ENCODE measurements at places on chromosomes 7 and 10.

- no peak overlapping the region for H3K4me3 ChIP-seq
- H3K36me3 ChIP-seq = no peaks in the 10 kb centered on the region
Measured at GRCh38 chr7:116763647-116764046, 91.7 kb downstream of the MET start.

DNA sequence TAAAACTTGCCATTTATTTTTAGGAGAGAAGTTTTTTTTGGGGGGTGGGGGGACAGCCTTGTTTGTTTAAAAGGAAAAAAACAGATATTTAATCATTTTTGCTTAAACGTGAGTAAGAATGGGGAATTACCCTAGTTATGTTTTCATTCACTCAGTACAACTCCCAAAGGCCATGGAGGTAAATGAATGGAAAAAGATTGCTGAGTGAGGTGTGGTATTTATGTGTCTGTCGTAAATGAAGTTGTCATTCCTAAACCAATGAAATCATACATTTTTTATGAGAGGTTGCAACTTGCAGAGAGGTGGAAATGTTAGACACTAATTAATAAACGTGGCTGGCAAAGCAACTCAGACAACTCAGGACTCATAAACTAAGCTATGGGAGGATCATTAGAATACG is 218.1 kb downstream of the CELF2 start:
- DNase-seq = no peak
- no peaks in the 10 kb centered on the region for H3K4me1 ChIP-seq
- no peaks in the 10 kb centered on the region for H3K36me3 ChIP-seq
- H3K27ac ChIP-seq = no peak overlapping the region
- H3K4me3 ChIP-seq = no peak overlapping the region

DNA sequence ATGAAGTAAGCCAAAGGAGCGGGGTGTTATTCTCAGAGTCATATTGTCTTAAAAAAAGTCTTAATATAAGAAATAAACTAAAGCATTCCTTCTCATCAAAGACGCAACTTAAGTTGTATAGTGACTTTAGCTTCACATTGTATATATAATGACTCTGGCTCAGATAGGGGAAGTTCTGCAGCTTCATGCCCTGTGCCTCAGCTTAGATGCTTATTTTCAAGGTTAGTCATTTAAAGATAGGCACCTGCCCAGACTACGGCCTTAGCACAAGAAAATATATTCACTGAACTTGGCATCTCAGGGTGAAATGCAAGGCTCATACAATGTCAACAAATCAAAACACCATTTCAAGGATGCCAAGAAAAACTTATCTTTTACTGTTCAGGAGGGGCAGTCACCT is 52.8 kb upstream of the DNAJB12 start:
- no peaks in the 10 kb centered on the region for H3K36me3 ChIP-seq
- no peaks in the 10 kb centered on the region for H3K4me1 ChIP-seq
- H3K4me3 ChIP-seq = no peak overlapping the region
- no peak overlapping the region for H3K27ac ChIP-seq
- no peaks in the 10 kb centered on the region for H3K27me3 ChIP-seq

- H3K27ac ChIP-seq = no peak overlapping the region
- H3K4me1 ChIP-seq = peaks cover 11% of the 10 kb centered on the region
- no peaks in the 10 kb centered on the region for H3K36me3 ChIP-seq
- H3K27me3 ChIP-seq = no peaks in the 10 kb centered on the region
- no peak overlapping the region for H3K4me3 ChIP-seq
Measured at GRCh38 chr7:32502728-32503127, 7.4 kb downstream of the AVL9 start.

GRCh38 chr10:836782-837181 is 94.7 kb downstream of the LARP4B start:
- no peaks in the 10 kb centered on the region for H3K4me1 ChIP-seq
- H3K36me3 ChIP-seq = peaks cover 22% of the 10 kb centered on the region
- no peak overlapping the region for H3K27ac ChIP-seq
- no peaks in the 10 kb centered on the region for H3K27me3 ChIP-seq
- DNase-seq = no peak

DNA sequence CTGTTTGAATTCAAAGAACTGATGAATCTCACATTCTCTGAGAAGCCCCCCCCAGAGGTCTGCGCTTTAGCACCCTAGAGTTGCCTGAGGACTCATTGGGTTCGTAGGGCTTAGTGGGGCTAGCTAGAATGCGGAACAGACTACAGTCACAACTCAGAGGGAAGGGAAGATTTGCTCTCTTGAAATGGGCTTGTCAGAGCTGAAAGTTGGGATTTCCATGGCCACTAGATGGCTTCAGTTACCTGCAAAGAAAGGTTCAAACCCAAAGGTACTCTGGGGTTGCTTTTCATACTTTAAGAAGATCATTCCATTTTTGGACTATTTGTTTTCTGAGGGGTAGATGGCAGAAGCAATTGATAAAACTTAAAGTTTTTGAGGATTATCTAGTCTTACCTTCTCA is 205.0 kb downstream of the BBS9 start:
- no peaks in the 10 kb centered on the region for H3K36me3 ChIP-seq
- no peaks in the 10 kb centered on the region for H3K4me1 ChIP-seq
- H3K27ac ChIP-seq = no peak overlapping the region
- H3K27me3 ChIP-seq = no peaks in the 10 kb centered on the region

GRCh38 chr7:35029311-35029710 is 8.0 kb downstream of the DPY19L1 start:
- no peaks in the 10 kb centered on the region for H3K27me3 ChIP-seq
- H3K36me3 ChIP-seq = no peaks in the 10 kb centered on the region
- H3K27ac ChIP-seq = no peak overlapping the region
- H3K4me1 ChIP-seq = peaks cover 10% of the 10 kb centered on the region
- no peak for DNase-seq

GRCh38 chr7:156640949-156641485 is 443 bp downstream of the RNF32 start:
- no peaks in the 10 kb centered on the region for H3K27me3 ChIP-seq
- no peaks in the 10 kb centered on the region for H3K4me1 ChIP-seq
- no peak for DNase-seq

DNA sequence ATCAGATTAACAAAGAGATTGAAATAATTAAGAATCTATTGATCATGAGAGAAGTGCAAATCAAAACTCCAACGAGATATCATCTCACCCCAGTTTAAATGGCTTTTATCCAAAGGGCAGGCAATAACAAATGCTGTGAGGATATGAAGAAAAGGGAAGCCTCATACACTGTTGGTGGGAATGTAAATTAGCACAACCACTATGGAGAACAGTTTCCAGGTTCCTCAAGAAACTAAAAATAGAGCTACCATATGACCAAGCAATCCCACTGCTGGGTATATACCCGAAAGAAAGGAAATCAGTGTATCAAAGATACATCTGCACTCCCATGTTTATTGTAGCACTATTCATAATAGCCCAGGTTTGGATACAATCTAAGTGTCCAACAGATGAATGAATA is 13.8 kb downstream of the FGL2 start:
- H3K36me3 ChIP-seq = no peaks in the 10 kb centered on the region
- no peaks in the 10 kb centered on the region for H3K4me1 ChIP-seq
- H3K27ac ChIP-seq = no peak overlapping the region
- no peaks in the 10 kb centered on the region for H3K27me3 ChIP-seq
- no peak overlapping the region for H3K4me3 ChIP-seq

- peaks cover 59% of the 10 kb centered on the region for H3K4me1 ChIP-seq
- H3K27ac ChIP-seq = peak overlapping the region; percentile 83
- no peak overlapping the region for H3K4me3 ChIP-seq
- no peaks in the 10 kb centered on the region for H3K36me3 ChIP-seq
Measured at GRCh38 chr10:80459047-80459865, 5.1 kb downstream of the TSPAN14 start.

DNA sequence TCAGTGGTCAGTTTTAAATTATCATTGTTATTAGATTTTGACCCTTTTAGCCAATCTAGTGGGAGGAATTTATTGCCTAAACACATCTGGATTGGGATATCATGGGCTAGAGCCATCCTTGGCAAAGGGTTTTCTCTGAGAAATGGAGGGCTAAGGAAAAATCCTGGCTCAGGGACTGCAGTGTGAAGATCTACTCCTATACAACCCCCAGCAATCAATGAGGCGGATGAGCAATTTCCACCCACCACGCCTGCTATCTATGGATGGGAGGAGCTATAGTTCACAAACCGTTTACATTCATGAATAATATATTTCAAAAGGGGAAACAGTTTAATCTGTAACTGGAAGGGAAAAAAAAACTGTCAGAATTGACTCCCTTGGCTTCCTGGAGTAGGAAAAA is 2.7 kb downstream of the CAV1 start:
- H3K4me3 ChIP-seq = no peak overlapping the region
- no peaks in the 10 kb centered on the region for H3K27me3 ChIP-seq
- DNase-seq = no peak
- H3K4me1 ChIP-seq = no peaks in the 10 kb centered on the region
- no peaks in the 10 kb centered on the region for H3K36me3 ChIP-seq

GRCh38 chr7:44953156-44953555 is 25.7 kb downstream of the MYO1G start:
- no peak overlapping the region for H3K4me3 ChIP-seq
- no peak for DNase-seq
- no peaks in the 10 kb centered on the region for H3K4me1 ChIP-seq
- H3K27ac ChIP-seq = no peak overlapping the region
- H3K27me3 ChIP-seq = no peaks in the 10 kb centered on the region

- H3K4me3 ChIP-seq = no peak overlapping the region
- no peaks in the 10 kb centered on the region for H3K36me3 ChIP-seq
- no peaks in the 10 kb centered on the region for H3K4me1 ChIP-seq
- no peak for DNase-seq
- H3K27me3 ChIP-seq = no peaks in the 10 kb centered on the region
Measured at GRCh38 chr7:37420946-37421695, 27.5 kb downstream of the ELMO1 start.

GRCh38 chr7:33129806-33130153 is 416 bp downstream of the BBS9 start:
- H3K27ac ChIP-seq = peak overlapping the region; percentile 79
- H3K4me3 ChIP-seq = peak overlapping the region; percentile 58
- no peaks in the 10 kb centered on the region for H3K27me3 ChIP-seq
- H3K36me3 ChIP-seq = no peaks in the 10 kb centered on the region

GRCh38 chr7:35039343-35039742 is 2.1 kb upstream of the DPY19L1 start:
- H3K27ac ChIP-seq = no peak overlapping the region
- H3K4me3 ChIP-seq = no peak overlapping the region
- H3K27me3 ChIP-seq = no peaks in the 10 kb centered on the region
- H3K4me1 ChIP-seq = peaks cover 15% of the 10 kb centered on the region

DNA sequence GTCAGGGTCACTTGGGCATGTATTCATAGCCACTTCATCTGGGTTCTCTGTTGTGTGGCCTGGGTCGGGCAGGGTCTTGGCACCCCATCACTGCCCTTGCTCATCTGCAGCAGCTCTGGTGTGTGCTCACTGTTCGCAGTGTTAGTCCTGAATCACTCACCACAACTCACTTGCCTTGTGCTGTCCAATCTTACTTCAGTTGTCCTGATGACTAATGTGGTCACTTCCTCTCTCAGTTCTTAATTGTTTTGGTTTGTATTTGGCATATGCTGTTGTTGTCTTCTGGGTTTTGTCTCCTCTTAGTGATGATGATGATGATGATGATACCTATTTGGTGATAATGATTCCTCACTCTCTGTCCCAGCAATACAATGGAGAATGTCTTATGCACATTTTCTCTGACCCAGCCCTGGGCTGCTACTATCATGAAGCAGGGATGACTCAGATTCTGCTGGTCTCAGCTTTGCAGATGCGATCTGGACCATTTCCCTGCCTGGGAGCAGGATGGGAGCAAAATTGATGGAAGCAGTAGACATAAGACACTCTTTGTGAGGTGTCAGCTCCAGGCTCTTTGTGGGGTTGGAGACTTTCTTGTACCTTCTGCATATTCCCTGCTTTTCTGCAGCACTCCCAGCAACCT is 17.0 kb downstream of the ADRA2A start:
- H3K4me3 ChIP-seq = no peak overlapping the region
- H3K36me3 ChIP-seq = no peaks in the 10 kb centered on the region

DNA sequence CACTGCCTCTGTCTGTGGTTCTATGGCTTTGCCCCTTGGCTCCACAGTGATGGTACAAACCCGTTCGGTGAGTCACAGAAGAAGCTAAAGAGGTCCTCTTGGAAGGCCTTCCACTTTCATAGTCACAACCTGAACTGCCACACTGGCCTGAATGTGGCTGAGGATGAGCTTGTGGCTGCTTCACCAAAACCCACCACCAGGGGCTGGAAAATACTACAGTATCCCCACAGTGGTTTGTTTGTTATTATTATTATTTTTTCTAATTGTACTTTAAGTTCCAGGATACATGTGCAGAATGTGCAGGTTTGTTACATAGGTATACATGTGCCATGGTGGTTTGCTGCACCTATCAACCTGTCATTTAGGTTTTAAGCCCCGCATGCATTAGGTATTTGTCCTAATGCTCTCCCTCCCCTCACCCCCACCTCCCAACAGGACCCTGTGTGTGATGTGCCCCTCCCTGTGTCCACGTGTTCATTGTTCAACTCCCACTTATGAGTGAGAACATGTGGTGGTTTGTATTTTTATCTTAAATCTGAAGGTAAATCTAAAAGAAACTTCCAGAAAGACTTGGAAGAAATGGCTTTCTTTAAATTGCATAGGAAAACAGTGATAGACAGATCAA is 160.8 kb upstream of the NPSR1 start:
- no peaks in the 10 kb centered on the region for H3K36me3 ChIP-seq
- no peak overlapping the region for H3K4me3 ChIP-seq
- DNase-seq = no peak
- no peaks in the 10 kb centered on the region for H3K27me3 ChIP-seq
- no peak overlapping the region for H3K27ac ChIP-seq

GRCh38 chr10:66981361-66982052 is 55.7 kb downstream of the LRRTM3 start:
- H3K27me3 ChIP-seq = no peaks in the 10 kb centered on the region
- DNase-seq = no peak
- H3K36me3 ChIP-seq = no peaks in the 10 kb centered on the region
- H3K4me3 ChIP-seq = no peak overlapping the region

GRCh38 chr7:117459735-117460134 is 20.1 kb upstream of the CFTR start:
- no peak overlapping the region for H3K27ac ChIP-seq
- H3K36me3 ChIP-seq = no peaks in the 10 kb centered on the region
- DNase-seq = no peak
- H3K4me3 ChIP-seq = no peak overlapping the region
- no peaks in the 10 kb centered on the region for H3K27me3 ChIP-seq
- H3K4me1 ChIP-seq = no peaks in the 10 kb centered on the region

- H3K36me3 ChIP-seq = no peaks in the 10 kb centered on the region
- DNase-seq = no peak
- no peak overlapping the region for H3K27ac ChIP-seq
- H3K27me3 ChIP-seq = no peaks in the 10 kb centered on the region
- peaks cover 21% of the 10 kb centered on the region for H3K4me1 ChIP-seq
Measured at GRCh38 chr7:55099066-55099820, 80.4 kb downstream of the EGFR start.

- H3K36me3 ChIP-seq = no peaks in the 10 kb centered on the region
- H3K4me3 ChIP-seq = no peak overlapping the region
- DNase-seq = no peak
- H3K27me3 ChIP-seq = no peaks in the 10 kb centered on the region
- no peak overlapping the region for H3K27ac ChIP-seq
Measured at GRCh38 chr10:81472927-81473470, 402.0 kb upstream of the NRG3 start.

DNA sequence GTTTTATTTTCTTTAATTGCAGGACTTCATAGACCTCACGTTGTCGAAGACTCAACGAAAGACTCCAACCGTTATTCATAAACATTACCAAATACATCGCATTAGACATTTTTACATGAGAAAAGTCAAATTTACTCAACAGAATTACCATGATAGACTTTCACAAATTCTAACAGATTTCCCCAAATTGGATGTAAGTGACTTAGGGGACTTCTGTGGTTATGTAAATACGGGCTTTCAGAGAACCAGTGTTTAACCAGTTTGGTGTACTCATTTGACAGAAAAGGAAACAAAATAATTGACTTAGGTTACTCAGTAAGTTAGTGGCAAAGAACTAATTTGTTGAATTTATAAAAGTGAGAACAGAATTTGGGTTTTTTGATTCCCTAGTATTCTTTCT is 4.2 kb downstream of the GTPBP4 start:
- H3K4me1 ChIP-seq = peaks cover 8% of the 10 kb centered on the region
- no peak overlapping the region for H3K27ac ChIP-seq
- no peak for DNase-seq
- H3K4me3 ChIP-seq = no peak overlapping the region
